ENCODE measurements at places on chromosomes 3 and 15.

GRCh38 chr15:61200626-61201025 is 28.5 kb downstream of the RORA start:
- no peak for DNase-seq

GRCh38 chr3:154745929-154746328 is 315.9 kb upstream of the GPR149 start:
- DNase-seq, result no peak

DNA sequence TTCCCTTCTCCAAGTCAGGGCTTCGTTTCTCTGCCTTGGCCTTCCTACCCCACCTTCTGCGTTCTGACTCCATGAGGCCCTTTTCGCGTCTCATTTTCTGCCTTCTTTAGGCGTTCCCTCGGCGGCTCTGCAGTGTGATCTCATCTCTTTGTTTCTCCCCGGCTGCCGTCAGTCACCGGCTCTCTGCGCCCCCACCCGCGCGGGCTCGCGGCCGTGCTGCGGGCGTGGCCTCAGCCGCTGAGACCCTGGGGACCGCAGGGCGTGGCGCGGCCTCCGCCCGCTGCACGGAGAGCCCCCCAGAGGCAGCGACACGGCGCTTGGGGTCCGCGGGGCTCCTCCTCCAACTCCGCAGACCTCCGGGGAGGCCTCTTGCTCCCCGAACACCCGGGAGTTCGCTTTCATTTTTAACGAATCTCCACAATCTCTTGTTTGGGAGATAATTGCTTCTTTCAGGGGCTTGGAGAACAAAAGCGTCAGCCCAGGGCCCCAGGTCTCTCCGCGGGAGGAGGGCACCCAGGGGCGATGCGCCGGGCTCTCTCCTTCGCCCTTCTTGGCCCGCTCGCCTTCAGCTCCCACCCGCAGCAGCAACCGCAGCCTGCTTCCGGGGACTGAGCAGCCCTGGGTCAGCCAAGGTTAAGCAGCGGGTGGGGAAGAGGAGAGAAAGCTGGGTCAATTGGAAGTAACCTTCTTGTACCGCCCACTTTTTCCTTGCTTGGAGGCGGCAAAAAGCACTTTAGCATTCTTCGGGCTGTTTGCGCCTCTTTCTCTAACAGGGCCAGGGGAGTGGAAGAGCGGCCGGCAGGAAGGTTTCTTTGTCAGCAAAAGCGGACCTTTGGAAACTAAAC is 35.2 kb downstream of the GAP43 start:
- DNase-seq, result peak; percentile 78

DNA sequence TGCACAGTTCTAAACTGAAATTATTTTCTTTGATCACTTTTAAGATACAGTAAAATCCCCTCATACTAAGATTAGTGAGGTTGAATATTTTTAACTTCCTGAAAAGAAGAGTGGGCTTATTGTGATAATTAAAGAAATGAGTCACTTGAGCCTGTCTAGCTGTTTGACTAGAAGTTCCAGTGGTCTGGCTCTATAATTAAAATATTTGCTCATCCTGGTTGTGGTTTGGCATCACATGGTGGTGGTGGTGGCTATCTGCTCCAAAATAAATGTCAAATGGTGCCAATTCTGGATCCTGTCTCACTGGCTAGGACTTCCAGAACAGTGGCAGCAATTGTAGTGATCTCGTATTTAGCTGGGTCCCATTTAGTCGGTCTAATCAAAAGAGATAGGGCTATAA is 8.6 kb upstream of the TEX9 start:
- no peak for DNase-seq

DNA sequence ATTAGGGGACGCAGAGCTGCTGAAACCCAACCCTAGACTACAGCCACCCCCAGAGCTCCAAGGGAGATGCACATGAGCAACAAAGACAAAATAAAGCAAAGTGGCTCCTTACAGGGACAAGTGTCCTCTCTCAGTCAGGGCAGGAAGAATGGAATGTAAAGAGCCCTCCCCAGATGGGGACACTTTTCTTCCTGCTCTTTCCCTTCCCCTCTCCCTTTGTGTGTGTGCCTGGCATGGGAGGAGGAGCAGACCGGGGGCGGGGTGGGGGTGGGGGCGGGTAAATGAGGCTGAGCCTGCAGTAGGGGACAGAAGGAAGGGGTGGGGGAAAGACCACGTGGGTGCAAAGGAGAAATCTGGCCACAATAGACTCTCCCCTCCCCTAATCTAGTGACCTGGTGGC is 37.4 kb downstream of the ACAA1 start:
- DNase-seq, result no peak

GRCh38 chr3:14847613-14848541 is 29.1 kb downstream of the FGD5 start:
- DNase-seq, result peak; percentile 8

- DNase-seq, result no peak
These were observed 19.9 kb upstream of the CACNA2D2 start for GRCh38 chr3:50523279-50523811.

- DNase-seq, result no peak
These were observed 378.1 kb upstream of the TGFBR2 start for GRCh38 chr3:30228302-30228631.

GRCh38 chr3:129623447-129624118 is 17.1 kb upstream of the PLXND1 start:
- DNase-seq, result no peak

DNA sequence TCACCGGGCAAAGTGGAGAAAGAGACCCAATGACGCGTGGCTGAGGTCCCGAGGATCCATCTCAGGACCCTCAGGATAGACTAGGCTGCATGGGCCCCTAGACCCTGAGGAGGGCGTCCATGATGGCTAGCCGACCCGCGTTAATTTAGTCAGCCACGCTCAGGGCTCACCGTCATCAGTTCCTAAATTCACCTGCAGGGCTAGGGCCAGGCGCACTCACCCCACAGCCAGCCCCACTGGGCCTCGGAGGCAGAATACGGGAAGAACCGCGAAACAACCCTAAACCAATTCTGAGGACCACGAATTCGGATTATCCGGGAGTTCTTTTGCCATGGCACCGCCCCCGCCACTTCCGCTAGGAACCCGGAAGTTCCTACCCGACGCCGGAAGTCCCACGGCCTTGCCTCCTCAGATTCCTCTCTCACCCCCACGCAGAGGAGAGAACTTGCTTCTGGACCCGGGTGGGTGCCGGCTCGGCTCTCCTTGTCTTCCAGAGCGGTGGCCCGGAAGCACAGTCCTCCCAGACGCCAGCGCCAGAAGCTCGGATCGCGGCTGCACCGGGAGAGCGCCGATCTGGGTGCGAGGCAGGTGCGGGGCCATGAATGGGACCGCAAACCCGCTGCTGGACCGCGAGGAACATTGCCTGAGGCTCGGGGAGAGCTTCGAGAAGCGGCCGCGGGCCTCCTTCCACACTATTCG is at the start of the genes EAF1 and METTL6:
EAF1 (plus strand) TSS at position 417 of the 699 bp plus-strand sequence; CDS start at position 599, 182 bp downstream.
METTL6 (minus strand) TSS at position 363 of the 699 bp plus-strand sequence. CDS start 1,033 bp downstream, outside the sequence.
- DNase-seq, result peak; percentile 94

DNA sequence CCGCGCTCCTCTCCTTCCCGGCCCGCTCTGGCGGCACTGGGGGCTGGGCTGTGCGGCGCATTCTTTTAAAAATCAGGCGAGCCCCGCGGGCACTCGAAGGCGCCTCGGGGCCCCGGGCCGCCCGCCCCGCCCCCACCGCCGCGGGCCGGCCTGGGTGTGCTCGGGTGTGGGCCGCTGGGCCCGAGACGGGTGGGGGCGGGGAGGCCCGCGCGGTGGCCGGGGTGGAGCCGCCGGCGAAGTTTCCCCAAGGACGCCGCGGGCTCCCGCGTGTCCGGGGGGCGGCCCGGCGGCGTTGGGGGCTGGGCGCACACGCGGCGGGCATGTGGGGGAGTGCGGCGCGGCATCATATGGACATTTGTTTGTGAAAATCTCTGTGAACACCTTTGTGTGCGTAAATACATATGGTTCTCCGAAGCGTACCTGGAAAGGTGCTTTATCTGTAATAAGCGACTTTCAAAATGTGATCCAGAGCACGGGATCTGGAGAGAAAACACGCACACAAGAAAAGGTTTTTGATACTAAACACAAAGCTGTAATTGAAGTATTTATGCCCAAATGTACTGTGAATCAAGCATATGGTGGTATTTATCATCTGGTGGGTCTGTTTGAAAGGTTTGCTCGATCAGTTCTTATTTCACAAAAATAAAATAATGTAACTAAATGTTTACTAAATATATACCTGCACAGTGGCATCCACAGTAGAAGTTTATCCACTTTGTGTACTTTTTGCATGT is 612 bp upstream of the TBL1XR1 start:
- DNase-seq, result peak; percentile 67

- no peak for DNase-seq
These were observed 630 bp downstream of the LXN start for GRCh38 chr3:158671821-158672214.

DNA sequence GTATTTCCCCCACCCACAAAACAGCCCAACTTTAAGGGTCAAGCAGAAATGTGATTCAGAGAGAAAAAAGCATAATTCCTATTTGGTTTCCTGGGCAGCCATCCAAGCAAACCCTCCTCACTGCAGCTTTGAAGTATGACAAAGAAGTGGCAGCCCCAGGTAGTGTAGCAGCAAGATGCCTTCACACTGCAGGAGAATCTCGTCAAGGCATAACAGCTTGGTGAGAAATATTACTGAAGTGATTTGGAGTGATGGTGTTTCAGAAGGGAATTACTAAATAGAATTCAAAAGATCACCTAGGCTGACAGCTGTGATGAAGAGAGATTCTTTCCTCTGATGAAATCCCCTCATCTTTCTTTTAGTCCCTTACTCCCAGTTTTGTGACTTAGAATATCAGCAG is 173.9 kb downstream of the PYDC2 start:
- DNase-seq, result no peak

DNA sequence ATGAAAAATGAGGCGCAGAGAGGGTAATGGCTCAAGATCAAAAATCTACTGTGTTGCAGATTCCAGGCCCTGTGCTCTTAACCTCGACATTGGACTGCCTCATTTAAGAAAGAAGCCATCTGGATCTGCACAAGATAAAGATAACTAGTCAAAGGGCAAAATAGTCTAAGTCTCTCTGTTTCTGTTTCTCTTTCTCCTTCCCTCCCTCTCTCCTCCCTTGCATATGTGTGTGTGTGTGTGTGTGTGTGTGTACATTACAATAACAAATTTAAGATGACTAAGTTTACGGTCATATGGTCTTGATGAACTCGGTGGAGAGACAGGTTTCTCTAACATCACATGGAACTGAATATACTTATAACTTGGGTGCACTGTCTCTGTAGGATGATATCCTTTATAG is 69.2 kb downstream of the MEIS2 start:
- no peak for DNase-seq

DNA sequence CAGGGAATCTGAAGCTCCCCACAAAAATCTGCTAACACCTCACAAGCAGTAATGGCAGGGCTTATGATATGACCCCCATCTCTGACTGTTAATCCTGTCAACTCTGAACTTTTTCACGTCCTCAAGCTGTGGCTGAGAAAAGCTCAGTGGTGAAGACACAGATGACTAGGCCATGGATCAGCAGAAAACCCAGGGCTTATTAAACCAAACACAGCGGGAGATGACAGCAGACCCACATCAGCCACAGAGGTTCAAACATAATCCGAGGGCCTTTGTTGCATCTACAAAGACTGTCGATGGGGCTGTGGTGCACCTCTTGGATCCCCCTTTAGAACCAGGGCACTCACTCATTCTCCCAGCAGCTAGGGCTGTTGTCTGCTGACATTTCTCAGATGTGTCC is 50.4 kb downstream of the GLB1 start:
- DNase-seq, result peak; percentile 44

DNA sequence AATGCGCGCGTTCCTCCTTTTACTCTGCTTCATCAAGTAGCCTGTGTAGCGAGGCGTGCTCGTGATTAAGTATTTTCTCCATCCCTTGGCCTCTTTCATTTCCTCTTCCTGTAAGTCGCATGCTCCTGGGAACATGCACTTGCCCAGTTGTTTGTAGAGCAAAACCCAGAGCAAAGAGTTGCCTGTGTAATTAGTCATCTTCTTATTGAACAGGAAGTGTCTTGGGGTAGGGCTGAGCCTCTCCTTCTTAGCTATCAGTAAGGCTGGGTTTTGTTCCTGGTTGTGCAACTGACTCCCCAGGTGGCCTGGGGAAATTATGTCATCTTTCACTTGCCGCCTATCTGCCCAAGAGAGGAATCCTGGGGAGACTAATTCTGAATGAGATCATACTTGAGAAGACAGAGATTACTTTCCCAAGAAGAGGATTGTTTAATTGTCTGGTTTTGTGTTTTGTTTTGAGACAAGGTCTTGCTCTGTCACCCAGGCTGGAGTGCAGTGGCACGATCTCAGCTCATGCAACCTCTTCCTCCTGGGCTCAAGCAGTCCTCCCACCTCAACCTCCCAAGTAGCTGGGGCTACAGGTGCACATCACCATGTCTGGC is 14.9 kb downstream of the LIPH start:
- DNase-seq, result peak; percentile 64

DNA sequence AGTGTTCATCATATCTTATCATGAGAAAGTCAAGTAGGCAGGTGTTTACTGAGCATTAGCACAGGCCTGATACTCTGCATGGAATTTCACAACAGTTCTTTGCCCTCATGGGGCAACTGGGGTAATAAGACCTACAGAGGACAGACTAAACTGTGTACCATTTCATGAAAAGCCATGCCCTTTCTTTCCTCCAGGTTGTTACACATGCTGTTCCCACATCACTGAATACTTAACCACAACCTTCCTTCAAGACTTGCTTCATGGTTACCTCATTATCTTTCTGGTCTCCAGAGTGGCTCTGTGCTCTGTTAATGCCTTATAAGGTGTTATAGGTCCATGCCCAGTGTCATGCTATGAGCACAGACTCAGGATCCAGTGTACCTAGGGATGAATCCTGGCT is 28.2 kb upstream of the RSL24D1 start:
- DNase-seq, result no peak

- DNase-seq, result no peak
These were observed 187.1 kb upstream of the PROK2 start for GRCh38 chr3:71972031-71972430.
